NCI-H69 (cell line): ENCODE measurements at places on chromosomes 3 and 15.

DNA sequence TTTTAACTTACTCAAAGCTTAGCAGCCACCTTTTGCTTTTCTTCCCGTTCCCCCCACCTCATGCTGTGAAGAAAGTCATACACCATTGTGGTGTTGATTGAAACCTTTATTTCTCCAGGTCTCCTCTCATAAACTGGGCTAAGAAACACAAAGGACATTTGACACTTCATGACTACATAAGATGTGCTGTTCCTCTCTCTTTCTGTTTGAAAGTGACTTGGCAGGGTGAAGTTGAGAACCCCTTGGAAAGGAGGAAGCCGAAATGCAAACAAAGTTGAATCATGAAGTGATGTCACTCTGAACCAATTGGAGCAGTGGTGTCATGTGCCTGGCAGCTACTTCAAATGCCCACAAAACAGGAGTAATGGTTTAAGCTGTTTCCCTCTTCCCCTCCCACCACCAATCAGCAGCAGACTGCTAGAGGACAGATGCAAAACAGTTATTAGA, 174.7 kb downstream of the IGF1R start:
- DNase-seq = peak; percentile 47

GRCh38 chr15:70348581-70349344, 251.0 kb upstream of the TLE3 start:
- peak; percentile 41 for DNase-seq

- no peak for DNase-seq
Measured at GRCh38 chr3:94206291-94206690, 143.4 kb downstream of the NSUN3 start.

GRCh38 chr3:64039332-64039731, 16.0 kb upstream of the PSMD6 start:
- DNase-seq = no peak

DNA sequence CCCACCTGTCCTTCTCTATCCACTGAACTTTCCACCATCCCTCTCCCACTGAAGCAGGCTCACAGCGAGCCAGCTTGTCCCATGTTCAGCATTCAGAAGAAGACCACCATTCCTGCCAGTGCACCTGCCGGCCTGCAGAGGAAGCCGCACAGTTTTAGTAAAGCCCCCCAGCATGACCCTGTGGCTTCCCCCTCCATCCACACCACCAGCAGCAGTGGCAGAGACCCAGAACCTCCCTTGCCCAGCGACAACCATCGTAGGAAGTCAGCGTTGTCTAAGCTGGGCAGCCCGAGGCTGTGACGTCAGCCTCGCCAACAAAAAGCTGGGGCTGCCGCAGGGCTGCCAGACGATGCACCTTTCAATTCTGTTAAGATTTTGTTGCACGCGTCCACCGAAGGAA, 66.6 kb upstream of the TAMM41 start:
- DNase-seq = no peak

DNA sequence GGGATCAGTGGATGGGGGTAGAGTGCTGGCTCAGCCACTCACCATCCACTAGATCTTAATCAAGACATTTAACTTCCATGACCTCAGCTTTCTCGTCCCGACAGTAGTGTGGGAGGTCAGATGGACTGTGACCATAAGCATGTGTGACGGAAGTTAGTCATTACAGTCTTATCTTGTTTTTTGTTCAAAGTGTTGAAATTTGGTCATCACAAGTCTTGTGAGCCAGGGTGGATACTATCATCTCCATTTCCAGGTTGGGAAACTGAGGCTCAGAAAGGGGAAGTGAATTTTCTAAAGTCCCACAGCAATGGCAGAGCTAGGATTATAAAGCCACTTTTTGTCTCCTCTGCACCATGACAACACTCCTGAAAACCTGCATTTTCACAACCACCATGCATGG, 32.0 kb upstream of the ITGA11 start:
- DNase-seq = no peak

DNA sequence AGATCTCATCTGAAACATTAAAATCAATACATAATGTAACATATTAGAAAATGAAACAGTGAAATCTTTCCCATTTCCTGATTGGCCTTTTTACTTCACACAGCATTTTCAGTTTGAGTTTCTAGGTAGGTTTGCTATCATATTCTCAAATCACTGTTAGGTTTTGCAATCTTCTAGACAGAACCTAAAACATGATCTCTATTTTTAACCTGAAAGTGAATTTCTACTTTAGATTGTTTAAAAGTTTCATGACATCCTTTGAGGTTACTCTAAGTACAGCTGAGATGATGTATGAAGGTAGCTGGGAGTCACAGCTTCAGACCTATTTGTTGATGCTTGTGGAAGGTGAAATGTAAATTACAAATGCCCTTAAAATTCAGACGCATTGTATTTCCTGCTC, 118.4 kb upstream of the GPR149 start:
- DNase-seq = no peak

- DNase-seq = no peak
Measured at GRCh38 chr3:56918111-56918568, 116.4 kb upstream of the ARHGEF3 start.

GRCh38 chr3:18126772-18127171, 298.4 kb downstream of the SATB1 start:
- peak; percentile 32 for DNase-seq

DNA sequence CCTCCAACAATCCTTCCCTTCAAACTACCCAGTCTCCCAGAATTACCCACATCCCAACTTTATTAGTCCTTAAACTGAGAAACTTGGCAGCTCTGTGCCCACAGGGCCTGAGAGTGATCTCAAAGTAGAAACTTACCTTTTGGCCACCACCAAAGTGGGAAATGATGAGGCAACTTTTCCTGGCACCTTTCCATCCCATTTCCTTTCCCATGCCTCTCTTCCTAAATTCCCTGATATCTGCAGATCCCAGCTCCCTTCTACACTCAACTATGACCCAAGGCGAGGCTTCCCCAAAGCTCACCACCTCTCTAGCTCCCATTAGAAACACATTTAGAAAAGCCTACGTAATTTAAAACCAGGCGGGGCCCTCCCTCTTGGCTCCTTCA, 271.9 kb downstream of the FOXP1 start:
- DNase-seq = peak; percentile 12

- DNase-seq = no peak
Measured at GRCh38 chr15:85692873-85693272, 101.9 kb downstream of the KLHL25 start.

DNA sequence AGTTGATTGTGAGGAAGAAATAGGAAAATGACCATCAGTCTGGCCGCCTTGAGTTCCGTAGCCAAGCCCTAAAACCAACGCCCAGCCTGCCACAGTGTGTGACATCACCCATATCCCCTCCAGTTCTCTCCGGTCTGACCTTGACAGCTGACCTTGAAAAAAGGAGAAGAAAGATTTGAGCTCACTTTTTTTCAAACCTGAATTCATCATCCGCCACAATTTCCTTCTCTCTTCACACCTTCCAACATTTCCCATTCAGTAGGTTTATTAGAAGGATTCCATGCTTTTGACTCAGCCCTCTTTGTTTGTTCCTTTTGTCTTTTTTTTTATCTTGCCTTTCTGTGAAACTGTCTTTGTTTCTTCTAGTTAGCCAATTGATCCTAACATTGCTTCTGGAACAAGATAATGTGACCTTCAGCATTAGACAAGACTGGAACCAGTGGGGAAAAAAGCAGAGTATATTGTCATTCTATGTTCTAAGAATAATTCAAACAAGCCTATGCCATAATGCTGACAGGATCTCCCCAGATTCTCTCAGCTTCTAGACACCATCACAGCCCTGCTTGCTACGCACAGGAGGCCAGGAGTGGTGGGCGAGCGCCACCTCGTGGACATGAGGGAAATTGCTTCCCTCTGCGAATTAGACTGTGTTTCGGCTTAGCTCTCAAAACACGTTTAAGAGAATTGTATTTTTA, 283.1 kb downstream of the FGF12 start:
- peak; percentile 77 for DNase-seq

GRCh38 chr3:156293566-156293965, 173.2 kb downstream of the KCNAB1 start:
- DNase-seq = no peak

- no peak for DNase-seq
Measured at GRCh38 chr15:40984964-40985363, 31.7 kb downstream of the CHAC1 start.

- no peak for DNase-seq
Measured at GRCh38 chr15:50363612-50364011, 8.6 kb upstream of the GABPB1 start.

DNA sequence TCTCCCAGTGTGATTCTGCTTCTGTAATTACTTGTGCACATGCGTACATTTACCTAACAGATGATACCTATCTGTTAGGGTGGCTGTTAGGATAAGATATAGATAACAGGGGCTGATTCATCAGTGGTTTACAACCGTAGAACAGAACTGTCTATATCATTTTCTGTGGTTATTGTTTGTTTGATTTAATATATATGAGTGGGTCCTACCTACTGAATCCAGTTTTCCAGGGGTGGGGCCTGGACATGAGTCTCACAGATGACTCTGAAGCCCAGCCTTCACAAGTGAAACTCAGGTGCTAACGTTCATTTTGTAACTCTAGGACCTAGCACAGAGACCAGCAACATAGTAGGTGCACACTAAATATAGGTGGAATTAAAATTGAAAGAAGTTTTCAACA, 10.4 kb upstream of the ACAP2 start:
- peak; percentile 48 for DNase-seq

GRCh38 chr3:149494022-149494758, 19.7 kb downstream of the TM4SF4 start:
- DNase-seq = peak; percentile 52

DNA sequence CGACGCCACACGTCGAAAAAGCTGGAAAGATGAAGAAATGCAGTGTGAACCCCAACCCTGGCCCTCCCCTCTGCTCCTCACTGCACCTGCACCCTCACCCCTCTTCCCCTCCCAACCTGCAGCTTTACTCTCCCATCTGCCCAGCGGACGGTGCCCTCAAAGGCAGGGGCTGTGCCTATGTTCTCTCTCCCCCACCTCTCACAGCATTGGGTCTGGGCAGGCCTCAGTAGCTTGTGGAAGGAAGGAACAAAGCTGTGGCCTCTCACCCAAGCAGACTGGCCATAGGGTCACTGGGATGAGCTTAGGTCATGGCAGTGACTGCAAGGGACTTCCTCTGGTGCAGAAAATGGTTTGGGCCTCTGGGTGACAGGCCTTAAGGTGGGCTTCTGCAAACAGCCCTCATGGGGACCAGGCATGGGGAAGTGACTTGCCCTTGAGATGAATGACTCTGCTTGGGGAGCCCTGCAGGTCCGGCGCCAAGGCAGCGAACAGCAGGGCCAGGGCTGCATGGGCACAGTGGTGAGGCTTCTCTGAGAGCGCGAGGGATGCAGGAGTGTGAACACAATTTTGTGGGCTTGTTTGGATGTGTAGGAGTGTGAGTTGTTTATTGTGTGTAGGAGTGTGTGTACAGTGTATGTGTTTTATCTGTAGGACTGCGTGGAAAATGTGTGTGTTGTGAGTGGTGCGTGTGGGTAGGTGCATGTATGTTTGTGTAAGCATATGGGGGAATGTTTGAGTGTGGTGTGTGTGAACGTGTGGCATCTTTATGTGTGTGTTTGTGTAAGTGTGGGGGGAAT, 29.2 kb downstream of the SRPRB start:
- DNase-seq = no peak

GRCh38 chr3:102826636-102827035, 391.8 kb downstream of the ZPLD1 start:
- no peak for DNase-seq

DNA sequence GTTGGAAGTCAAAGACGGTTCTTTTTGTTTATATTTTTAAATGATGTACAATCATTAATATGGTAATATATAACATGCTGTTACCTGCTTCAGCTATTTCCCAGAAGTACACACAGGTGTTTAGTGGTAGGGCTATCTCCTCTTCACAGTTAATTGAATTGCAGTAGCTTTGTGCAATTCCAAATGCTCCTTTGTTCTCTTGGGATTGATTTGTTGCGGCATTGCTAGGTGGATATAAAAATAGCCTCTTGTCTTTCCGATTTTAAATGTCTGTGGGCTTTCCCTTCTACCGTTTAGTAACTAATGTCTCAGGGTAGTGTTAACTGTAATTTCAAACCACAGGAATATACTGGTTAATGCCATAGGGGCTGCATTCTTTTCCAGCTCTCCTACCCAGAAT, 307.6 kb upstream of the SLITRK3 start:
- DNase-seq = no peak

- peak; percentile 4 for DNase-seq
Measured at GRCh38 chr3:123352134-123352554, 96.7 kb downstream of the ADCY5 start.

DNA sequence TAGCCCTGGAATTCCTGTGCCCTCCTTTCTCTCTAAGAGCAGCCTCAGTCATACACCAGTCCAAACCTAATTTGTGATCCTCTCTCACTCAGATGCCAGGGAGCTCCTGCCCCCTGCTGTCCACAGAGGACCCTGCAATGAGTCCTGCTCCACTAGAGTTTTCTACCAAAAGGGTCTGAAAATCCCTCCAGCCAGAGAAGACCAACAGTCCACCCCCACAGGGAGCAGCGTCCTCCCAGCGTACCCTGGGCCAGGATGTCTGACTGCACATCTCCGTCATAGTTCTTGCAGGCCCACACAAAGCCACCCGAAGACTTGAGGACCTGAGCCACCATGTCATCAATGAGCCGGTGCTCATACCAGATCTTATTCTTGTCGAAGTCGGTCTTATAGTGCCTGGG, 15.4 kb downstream of the IDH2 start:
- peak; percentile 12 for DNase-seq

- DNase-seq = no peak
Measured at GRCh38 chr15:101476756-101477155, 12.8 kb downstream of the PCSK6 start.

DNA sequence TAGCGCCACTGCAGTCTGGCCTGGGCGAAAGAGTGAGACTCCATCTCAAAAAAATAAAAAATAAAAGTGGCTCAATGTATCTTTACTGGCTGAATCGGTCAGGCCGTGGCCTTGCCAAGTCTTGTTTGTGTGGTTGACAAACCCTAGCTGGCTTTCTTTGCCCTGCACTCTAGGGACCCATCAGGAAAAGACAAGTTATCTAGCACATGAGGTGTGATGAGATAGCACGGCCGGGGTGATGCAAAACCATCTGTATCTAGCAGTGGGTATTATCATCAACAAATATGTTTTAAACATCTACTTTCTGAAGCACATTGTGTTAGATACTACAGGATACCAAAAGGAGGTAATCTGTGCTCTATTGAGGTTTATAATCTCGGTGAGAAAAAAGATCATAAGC, 3.9 kb upstream of the DPP8 start:
- DNase-seq = no peak

GRCh38 chr15:48447657-48448056, 116.4 kb downstream of the DUT start:
- no peak for DNase-seq
